Stimulated activated CD4-positive, alpha-beta T cell treated with anti-CD3 and anti-CD28 coated beads, Interleukin-1b, Interleukin-23, amount 100 ng/mL, for 4 hours (primary cell): ENCODE measurements at places on chromosomes 5 and 9.

- DNase-seq, result no peak
Measured at GRCh38 chr5:90962481-90962880, 403.9 kb downstream of the ADGRV1 start.

DNA sequence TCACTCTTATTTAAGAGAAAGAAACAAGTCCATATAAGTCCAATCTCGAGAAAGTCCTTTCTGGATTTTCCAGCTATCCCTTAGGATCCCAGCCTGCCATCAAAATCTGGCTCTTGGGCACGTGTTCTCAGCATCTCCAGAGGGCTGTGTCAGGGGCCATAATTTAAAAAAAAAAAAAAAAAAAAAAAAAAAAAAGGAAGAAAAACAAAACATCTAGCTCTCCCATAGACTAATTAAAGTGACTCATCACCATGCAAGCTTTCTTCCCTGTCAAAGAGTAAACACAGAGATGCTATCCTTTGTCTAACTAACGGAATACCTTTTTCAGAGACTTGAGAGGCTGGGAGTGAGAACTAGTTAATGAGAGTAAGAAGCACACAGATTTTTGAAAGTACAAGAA, 44.9 kb upstream of the MYO10 start:
- DNase-seq, result no peak

DNA sequence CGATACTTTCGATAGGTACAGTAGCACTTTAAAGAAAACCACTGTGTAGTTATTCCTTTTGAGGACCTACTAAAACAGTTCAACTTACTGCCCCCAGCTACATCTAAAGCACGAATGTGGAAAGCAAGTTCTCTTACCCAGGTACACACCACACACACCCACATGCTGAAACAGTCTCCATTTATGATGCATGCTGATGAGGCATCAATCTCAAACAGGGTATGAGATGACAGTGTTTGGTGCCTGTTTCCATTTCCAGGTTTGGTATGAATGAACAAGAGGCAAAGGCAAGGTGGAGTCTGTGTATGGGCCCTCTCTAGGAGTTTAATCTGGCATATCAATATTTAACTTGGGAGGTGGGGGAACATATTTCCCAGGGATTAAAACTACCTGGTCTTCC, 13.9 kb downstream of the HMGXB3 start:
- no peak for DNase-seq

GRCh38 chr9:127535834-127536233, 76.2 kb upstream of the STXBP1 start:
- no peak for DNase-seq

- DNase-seq, result no peak
Measured at GRCh38 chr9:115400796-115401195, 282.8 kb upstream of the TNC start.

DNA sequence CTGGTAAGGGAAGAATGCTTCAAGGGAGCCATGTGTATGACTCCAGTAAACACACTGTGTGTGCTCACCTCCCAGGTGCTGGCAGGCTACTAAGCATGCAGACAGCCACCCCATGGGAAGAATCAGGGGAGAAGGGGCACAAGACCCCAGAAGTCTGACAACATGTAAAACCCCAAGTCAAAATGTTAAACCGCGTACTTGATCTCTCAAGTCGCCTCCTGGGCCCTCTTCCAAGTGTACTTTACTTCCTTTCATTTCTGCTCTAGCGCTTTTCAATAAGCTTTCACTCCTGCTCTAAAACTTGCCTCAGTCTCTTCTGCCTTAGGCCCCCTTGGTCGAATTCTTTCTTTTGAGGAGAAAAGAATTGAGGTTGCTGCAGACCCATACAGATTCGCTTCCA, 31.3 kb downstream of the DAPK1 start:
- no peak for DNase-seq

- no peak for DNase-seq
Measured at GRCh38 chr9:32589083-32589723, 16.2 kb upstream of the NDUFB6 start.

- no peak for DNase-seq
Measured at GRCh38 chr5:11941566-11941965, 37.3 kb upstream of the CTNND2 start.

GRCh38 chr9:100586093-100586492, 8.2 kb downstream of the CAVIN4 start:
- DNase-seq, result no peak

GRCh38 chr5:105868038-105868780, 1802.5 kb downstream of the EFNA5 start:
- DNase-seq, result no peak

- DNase-seq, result no peak
Measured at GRCh38 chr9:33377089-33377715, 25.2 kb downstream of the AQP7 start.

DNA sequence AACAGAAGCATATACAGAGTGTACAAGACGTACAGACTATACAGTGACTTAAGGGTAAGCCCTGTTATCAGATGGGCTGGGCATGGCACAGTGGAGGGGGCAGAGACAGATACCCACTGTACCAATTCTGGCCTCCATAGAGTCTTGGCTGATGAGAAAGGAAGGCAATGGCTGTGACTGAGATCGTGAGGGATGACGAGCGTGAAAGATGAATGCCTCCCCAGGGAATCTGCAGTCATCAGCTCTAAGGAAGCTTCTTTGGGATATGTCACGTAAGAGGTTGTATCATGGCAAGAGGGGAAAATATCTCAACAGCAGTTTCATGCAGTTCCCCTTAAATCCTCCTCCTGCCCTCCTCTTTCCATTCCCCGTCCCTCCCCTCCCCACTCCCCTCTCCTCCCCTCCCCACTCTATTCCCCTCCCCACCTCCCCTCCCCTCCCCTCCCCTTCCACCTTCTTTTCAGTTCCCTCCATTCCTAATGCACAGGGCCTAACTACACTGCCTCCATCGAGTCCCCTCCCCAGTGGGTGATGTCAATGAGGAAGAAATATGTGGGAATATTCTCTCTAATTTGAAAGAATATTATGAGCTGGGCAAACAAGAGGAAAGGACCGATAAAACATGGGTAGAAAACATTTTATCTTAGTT, 226.4 kb upstream of the DAP start:
- no peak for DNase-seq

- DNase-seq, result no peak
Measured at GRCh38 chr5:163252950-163253349, 184.4 kb upstream of the CCNG1 start.

DNA sequence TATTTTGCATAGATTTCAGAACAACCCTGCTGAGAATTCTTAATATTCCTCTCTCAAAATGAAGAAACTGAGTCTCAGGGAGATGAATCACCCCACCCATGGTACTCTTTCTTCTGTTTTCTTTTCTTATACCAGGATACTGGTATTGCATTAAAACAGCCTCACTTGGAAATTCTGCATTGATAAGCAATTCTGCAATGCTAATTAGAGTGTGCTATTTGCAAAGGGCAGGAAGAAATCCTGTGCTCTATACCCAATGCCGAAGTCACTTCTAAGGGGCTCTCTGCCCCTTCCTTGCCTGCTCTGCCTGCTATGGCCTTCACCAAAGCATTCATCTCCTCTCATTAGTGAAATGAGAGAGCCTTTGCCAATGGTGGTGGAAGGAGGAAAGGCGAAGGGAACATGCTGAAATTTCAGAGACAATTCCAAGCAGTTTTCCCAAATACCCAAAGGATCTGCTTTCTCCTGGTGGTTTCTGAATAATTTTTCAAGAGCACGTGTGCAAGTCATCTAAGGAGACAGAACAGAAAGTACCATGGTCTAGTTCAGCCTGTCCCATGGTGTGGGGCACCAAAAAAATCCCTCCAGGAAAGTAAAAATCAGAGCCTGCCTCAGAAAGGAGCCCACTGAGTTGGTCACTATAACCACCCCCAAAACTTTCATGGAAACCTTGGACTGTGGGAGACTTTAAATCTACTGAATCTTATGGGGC, 156.5 kb downstream of the PAPPA start:
- DNase-seq, result no peak

DNA sequence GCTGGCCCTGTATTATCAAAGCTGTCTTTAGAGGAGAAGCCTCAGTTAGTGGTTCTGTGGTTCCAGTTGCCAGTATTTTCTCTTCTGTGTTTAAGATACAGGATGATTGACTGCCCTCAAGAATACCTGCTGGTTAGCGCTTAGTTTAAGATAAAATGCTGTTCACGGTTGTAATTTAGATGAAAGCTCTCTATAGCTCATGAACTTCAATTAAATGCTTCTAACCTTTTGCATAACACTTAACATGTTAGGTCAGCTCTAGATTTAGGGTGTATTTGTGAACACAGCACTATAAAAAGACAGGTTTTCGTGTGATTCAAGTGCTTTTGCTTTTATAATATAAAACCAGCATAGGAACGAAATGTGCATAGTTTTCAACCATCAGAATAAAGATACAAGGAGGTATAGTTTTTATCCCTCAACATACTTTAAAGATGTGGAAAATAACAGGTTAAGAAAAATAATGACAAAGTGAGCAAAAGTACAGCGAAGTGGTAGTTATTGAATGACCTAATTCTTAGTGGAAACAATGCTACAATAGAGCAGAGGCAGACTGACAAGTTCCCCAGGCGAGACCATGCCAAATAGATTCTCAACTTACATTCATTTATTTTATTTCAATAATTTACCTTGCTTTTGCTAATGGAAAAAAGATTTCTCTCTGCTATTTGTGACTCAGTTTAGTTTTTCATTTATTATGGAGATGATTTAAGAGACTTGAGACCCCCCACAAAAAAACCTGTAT, 602.6 kb upstream of the DMAC1 start:
- DNase-seq, result no peak

- no peak for DNase-seq
Measured at GRCh38 chr9:131259432-131259898, 16.8 kb downstream of the FAM78A start.

DNA sequence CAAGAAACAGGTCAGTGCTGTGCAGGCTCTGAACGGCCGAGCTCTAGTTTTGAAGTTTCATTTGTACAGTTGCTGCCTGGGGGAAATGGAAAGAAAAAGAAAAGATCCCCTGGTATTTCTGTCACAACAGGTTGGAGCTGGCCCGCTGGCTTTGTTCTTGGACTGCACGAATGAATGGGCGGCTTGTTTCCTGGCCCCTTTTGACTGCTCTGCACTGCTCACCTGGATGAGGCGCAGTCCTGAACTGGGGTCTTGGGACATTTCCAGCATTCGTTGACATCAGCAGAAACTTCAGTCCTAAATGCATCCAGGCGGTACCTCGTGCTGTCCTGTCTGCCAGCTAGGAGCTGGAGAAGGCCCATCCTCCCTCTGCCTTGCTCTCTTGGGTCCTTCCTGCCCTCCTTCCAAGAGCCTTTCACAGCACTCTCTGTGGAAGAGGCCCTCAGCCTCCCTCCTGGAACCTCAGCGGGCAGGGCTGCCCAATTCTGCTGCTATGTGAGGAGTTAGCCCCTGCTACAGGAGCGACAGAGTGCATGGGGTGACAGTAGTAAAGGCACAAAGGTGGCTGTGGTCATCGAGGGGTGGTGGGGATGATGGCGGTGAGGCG, 189.2 kb downstream of the FSTL4 start:
- DNase-seq, result no peak

- no peak for DNase-seq
Measured at GRCh38 chr9:68595868-68596267, 55.2 kb upstream of the TMEM252 start.

- no peak for DNase-seq
Measured at GRCh38 chr9:76218886-76219445, 175.3 kb downstream of the RFK start.
